ENCODE measurements at places on chromosomes 11 and 22.

DNA sequence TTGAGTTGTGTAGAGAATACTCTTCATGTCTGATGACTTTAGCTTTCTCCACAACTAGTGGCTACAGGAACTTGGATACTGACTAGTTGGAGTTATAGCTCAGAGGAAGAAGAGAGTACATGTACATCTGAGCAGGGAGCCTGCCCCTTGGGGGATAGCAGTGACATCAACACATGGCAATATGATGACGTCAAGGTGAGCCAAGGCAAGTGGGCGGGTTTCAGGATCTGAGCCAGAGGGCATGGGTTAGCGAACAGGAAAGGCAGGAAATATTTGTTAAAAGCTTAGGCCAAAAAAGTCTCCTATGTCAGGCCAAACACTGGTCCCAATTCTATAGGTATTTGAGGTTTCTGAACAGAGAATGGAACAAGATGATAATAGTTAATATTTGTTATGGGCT, 42.0 kb upstream of the HORMAD2 start:
- DNase-seq = peak; percentile 32

GRCh38 chr11:61923166-61924063, 6.0 kb upstream of the RAB3IL1 start:
- peak; percentile 39 for DNase-seq

- DNase-seq = no peak
These were observed 136.7 kb upstream of the TTC12 start for GRCh38 chr11:113177671-113178070.

DNA sequence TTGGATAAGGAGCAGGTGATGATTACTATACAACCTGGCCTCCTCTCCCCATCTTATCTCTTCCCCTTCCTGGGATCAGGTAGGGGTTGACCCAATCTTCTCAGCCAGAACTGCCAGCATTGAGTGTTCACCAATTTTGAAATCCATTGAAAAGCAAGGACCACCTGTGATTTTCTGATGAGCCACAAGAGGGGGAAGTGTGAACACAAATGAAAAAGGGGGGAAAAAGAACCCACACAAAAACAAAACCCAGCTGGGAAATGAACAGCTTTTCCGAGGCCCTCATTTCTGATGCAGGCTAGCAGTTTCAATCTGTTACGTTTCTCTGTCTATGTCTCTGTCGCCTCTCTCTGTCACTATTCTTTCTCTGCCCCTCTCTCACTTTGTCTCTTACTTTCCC, 161.9 kb downstream of the INSC start:
- DNase-seq = no peak

DNA sequence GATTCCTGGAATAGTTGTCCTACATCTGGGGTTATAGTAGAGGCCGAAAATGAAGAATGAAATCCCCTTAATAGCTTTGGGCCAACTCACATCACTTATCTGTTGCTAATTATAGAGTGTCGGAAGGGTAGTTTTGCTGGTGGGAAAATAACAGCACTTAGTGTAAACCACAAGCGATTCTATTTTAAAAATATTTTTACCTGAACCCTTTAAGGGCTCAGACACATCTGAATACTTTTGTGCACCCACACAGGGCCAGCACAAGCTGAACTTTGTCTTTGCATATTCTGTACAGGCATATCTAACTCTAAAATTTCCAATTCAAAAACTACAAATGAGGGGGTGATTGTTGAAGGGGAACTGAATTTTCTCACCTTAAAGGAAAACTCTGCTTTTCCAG, 27.6 kb downstream of the SLC6A5 start:
- no peak for DNase-seq

- peak; percentile 14 for DNase-seq
These were observed 46.7 kb upstream of the PARVG start for GRCh38 chr22:44133901-44134571.

- no peak for DNase-seq
These were observed 60.0 kb upstream of the SORL1-AS1 start for GRCh38 chr11:121512468-121513465.

DNA sequence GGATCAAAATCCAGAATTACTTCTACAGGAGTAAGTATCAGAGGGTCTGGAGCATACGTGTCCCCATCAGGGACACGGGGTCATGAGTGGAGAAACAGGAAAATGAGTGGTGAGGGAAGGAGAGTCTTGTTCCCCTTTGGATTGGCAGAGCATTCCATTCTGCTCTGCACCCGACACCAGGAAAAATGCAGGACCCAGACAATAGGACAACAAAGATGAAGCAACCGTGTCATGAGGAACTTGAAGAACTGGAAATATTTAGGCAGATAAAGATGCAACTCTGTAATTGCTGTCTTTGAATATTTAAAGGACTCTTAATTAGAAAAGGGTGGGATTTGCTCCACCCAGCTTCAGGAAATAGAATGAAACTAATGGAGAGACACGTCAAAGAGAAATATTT, 89.0 kb upstream of the BLID start:
- DNase-seq = no peak

DNA sequence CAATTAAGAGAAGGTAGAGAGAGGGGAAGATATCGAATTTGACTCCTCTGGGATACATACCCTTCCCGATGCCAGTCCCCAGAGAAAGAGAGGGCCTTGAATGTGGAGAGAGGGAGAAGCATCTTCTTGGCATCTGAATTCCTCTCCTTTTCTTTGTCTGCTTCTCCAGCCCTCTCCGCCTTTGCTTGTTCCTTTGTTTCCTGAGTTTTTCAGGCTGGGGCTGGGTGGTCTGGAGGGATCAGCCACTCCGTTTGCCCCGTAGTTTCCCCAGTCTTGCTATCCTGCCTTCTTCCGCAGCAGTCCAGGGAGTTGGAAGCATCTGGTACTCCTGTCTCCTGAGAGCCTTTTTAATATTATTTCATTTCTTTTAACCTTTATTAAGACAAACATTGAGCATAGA, 107.1 kb upstream of the CADM1 start:
- no peak for DNase-seq

DNA sequence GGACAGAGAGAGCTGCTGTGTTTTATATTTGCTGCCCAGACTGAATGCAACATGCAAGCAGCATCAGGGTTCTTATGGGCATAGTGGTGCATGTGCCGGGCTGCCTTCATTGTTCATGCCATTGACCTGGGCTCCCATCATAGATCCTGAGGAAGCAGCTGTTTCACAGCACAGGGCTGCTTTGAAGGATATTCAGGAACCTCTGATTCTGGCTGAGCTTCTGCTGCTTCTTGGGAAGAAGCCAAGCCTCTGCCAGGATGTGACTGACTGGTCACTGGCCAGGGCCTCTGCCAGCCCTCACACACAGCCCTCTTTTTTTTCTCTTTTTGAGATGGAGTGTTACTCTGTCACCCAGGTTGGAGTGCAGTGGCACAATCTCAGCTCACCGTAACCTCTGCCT, 43.3 kb downstream of the CYB5R2 start:
- DNase-seq = no peak

- no peak for DNase-seq
These were observed 5.3 kb downstream of the TYR start for GRCh38 chr11:89182773-89183518.

- no peak for DNase-seq
These were observed 386.2 kb downstream of the CADM1 start for GRCh38 chr11:115117956-115118493.

DNA sequence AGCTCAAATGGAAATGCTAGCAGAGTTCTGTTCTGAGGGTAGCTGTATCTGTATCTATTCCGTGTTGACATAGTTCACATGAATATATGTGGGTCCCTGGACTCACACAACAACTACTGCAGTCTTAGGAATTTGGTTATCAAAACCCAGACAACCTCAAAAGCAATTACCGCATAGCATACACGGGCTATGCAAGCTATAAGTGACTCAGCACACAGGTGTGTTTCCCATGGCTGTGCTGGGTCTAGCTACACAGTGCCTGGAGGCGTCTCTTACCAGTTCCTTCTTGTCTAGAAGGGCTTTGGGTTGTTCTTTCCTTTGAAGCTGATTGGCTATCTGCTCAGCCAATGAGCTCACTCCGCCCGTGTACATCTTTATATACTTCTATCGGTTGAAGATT, 98.2 kb upstream of the BID start:
- DNase-seq = peak; percentile 71

DNA sequence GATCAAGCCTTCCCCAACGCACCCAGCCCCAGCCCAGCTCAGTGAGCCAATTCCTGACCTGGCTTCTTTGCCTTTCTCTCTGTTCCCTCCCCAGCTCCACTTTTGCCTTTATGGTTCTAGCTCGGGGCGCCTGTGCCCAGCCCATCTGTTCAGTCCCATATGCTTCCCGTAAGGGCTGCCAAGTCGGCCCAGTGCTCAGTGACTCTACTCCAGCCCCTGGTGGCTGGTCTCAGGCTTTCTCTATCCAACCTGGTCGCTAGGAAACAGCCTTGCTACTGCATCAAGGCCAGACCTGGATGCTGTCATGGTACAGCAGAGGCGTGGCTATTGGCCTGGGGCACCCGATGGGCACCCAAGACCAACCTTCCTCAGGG, 178.0 kb downstream of the DSCAML1 start:
- DNase-seq = peak; percentile 22

GRCh38 chr11:131033151-131033651, 116.9 kb upstream of the SNX19 start:
- DNase-seq = no peak

- no peak for DNase-seq
These were observed 18.5 kb downstream of the ENDOD1 start for GRCh38 chr11:95108159-95108611.

GRCh38 chr11:86810288-86810687, 9.9 kb downstream of the PRSS23 start:
- DNase-seq = no peak

DNA sequence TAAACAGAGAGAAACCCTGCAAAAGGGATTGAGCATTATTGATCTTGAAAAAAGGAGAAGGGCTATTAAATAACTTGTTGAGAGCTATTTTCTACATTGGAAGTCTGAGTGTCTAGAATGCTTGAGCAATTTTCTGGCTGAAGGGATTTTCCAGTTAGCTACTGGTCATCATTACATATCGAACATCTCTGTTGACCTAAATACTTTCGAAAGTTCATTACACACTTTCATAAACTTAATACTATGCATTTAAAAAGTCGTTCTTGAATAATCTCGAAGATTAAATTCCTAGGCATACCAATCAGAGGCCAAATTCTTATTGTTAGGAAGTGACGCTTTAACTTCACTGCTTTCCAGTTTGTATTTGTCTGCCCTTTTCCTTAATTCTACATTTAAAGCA, 13.7 kb downstream of the ETS1 start:
- no peak for DNase-seq

DNA sequence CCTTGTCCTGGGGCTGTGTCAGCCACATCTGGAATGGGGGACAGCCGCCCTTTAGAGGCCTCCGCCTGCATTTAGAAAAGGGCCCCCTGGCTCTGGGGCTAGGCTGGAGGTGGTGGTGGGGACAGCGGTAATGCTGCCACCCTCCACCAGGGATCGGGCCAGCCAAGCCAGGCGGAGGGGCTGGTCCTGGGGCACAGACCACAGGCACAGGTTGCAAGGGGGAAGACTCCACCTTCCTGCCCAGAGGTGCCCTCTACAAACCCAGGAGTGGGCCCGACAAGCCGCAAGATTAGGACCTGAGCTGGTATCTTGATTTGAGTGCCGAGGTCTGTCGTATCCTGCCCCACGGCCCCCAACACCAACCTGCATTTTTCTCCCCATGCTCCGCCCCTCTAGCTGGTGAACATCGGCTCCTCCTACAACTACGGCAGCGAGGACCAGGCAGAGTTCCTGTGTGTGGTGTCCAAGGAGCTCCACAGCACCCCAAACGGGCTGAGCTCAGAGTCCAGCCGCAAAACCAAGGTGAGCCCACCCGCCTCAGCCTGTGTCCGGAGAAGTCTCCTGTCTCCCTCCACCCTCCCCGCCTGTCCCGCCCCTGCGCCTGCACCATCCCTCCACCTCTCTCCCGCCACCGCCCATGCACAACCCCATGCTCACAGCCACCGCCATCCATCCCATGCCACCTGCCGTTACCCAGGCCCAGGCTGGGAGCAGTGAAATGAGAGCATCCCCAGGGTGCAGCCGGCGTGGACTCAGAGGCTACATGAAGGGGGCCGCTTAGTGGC, 7.6 kb downstream of the KCTD17 start:
- no peak for DNase-seq

GRCh38 chr22:34880662-34881061, 185.3 kb upstream of the ISX start:
- no peak for DNase-seq

GRCh38 chr11:108916290-108916689, 251.4 kb downstream of the DDX10 start:
- DNase-seq = no peak

GRCh38 chr11:91209751-91210150, 986.9 kb upstream of the CHORDC1 start:
- DNase-seq = no peak

DNA sequence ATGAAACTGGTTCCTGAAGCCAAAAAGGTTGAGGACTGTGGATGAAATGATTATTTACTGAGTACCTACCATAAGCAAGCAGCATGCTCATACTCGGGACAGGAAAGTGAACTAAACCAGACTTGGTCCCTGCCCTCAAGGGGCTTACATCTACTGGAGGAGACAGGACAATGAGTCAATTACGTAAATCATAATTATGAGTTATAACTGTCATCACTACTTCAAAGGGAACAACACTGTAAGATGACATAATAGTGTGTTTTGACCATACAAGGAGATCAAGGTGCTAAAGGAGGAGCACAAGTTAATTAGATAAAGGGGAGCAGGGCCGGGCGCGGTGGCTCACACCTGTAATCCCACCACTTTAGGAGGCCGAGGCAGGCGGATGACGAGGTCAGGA, 2.5 kb downstream of the FAM227A start:
- no peak for DNase-seq

GRCh38 chr22:24878969-24879368, 67.5 kb downstream of the LHFPL7 start:
- DNase-seq = no peak

DNA sequence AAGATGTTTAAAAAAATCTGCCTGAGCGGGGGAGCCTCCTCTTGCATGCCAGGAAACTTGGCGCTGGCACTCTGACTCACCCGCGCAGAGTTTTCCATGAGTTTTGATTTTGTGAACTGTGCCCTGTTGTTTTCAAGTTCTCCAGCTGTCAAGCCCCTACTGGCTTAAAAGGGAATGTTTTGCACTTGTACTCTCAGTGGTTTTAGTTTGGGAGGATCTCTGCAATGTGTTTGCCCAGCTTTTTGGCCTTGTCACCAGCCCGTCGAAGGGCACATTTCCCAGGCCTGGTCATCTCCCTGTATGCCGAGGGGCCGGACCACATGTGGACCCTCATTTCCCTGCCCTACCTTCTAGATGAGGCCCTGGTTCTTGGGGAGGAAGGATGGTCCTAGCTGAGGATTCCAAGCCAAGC, 12.2 kb downstream of the MRGPRF start:
- peak; percentile 35 for DNase-seq

DNA sequence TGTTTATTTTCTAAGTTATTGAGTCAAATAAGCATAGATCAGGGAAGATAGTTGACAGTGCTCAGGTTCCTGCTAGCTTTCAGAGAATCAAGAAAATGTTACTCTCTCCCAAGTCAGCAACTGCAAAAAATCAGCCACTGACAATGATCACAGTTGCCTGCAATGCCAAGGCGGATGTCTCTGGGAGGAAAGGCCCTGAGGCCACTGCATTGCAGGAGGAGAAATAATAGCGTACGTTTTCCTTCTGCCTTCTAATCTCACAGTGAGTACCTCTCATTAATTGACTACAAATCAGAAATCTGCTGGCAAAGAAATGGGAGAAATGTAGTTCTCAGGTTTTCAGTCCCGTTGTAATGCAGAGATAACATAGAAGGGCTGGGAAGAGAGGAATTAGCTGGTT, 54.0 kb upstream of the SPON1 start:
- no peak for DNase-seq
